ENCODE measurements at places on chromosomes 2 and 18.
A peak's percentile ranks its signal among the peaks of the same experiment; 100 is the strongest.

DNA sequence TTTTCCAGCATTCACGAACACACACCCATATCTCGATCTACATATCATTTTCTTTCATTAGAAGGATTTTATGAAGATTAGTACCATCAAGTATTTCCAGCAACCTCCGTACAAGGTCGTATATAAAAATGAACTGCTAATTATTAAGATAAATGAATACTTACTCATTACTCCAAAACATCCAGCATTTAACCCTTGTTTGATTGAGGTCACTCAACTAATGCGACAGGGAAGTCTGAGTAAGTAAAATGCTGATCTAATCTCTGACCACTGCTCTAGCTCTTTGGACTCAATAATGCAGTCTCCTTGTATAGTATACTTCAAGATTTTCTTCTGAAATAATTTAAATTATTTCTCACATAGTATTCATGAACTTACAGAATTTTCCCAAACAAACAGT, 2.0 kb downstream of the ABHD3 start:
- DNase-seq = peak; percentile 25

- DNase-seq = peak; percentile 54
Measured at GRCh38 chr2:226334981-226335720, 464.5 kb downstream of the IRS1 start.

DNA sequence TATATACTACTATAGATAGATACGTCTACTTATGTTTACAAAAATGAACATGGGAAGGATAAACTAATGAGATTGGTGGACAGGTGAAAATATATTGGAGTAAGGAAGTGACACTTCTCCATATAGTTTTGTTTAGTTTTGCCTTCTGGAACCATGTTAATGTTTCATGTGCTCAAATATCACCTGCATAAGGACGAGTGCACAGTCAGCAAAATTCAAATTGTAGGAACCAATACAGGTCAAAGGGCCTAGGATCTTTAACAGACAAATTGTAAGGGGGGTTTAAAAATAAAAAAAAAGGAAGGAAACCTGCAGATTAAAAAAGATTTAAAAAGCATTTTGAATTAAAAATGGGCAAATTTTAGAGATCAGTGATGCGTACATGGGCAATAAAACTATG, 104.6 kb downstream of the CCBE1 start:
- no peak for DNase-seq

DNA sequence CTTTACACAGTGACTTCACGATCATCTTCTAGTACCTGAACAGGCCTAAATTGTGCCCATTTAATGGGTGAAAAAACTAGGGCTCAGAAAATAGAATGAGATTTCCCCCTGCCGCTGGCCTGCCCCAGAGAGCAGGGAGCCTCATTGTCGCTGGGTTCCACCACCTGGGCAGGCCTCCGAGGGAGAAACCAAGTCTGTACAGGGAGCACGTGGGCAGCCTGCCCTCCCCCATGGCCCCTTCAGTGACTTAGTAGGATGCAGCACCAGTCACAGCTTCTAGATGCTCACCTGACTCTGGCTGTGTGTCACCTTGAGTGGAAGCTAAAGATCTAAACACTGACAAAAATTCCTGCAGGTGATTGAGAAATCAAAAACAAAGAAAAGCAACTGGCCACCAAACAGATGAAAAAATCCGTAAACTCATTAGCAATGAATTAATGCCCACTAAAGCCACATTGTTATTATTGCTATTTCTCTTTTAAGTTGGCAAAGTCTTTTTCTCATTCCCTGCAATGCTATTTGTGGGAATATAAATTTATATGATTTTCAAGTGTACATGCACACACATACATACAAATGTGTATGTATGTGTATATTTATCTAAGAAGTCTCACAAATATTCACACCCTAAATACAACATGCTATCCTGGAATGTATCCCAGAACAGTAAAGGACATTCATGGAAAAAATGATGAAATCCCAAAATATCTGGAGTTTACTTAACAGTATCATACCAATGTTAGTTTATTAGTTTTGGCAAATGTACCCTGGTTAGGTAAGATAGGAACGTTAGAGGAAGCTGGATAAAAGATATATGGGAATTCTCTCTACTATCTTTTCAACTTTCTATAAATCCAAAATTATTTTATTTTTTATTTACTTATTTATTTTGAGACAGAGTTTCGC, 18.7 kb upstream of the ASPRV1 start:
- peak; percentile 67 for DNase-seq

GRCh38 chr2:215002500-215002899, 135.9 kb downstream of the ABCA12 start:
- DNase-seq = peak; percentile 57

GRCh38 chr18:63186520-63187222, 132.9 kb downstream of the BCL2 start:
- no peak for DNase-seq

GRCh38 chr2:124283096-124283495, 258.0 kb downstream of the CNTNAP5 start:
- DNase-seq = peak; percentile 53

DNA sequence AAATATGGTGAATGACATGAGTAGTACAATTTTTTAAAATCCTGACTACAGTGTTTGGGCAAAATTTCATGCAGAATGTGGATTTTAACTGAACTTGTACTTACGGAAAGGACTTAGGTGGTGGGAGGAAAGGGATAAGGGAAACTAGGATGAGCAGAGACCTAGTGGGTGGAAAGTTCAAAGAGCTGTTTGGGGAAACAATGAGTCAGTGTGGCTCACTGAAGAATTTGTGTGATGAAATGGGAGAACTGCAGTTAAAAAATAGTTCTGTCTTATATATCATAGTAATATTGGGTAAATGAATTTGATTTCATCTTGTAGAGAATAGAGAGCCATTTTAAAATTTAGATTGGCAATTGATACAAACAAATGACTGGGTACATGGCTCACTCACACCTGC, 220.1 kb upstream of the CTAGE1 start:
- DNase-seq = peak; percentile 70

DNA sequence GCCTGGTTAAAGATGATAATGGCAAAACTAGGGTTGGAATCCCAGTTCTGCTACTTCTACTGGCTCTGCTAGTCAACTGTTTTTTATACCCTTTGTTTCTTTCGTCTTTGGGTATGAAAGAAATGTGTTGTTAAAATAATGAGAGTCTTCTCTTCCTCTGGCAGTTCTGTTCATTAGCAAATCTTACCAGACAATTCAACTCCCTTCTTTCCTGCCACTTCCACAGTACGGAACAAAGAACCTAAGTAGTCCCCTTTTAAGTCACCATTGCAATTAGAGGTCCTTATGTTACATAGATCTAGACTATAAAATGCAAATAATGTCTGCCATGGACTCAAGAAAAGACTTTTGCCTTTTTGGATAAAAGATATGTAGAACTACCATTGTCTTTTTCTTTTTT, 134.1 kb downstream of the RND3 start:
- DNase-seq = no peak

DNA sequence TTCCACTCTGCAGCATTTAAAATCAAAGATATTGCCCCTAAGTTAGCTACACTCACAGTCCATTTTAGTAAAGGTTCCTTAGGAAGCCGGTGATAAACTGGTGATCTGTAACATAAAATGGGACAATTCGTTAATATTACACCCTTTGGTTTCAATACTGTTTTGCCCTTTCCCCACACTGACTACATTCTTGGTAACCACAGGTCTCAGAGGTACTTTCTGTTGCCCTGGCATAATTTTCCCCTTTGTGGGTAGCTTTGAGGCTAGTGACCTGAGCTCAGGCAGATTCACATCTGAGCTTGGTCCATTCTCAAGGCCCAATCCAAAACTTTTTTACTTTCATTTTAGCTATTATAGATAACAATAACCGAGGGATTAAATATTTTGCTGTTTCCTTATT, 32.9 kb upstream of the CSRNP3 start:
- DNase-seq = no peak

DNA sequence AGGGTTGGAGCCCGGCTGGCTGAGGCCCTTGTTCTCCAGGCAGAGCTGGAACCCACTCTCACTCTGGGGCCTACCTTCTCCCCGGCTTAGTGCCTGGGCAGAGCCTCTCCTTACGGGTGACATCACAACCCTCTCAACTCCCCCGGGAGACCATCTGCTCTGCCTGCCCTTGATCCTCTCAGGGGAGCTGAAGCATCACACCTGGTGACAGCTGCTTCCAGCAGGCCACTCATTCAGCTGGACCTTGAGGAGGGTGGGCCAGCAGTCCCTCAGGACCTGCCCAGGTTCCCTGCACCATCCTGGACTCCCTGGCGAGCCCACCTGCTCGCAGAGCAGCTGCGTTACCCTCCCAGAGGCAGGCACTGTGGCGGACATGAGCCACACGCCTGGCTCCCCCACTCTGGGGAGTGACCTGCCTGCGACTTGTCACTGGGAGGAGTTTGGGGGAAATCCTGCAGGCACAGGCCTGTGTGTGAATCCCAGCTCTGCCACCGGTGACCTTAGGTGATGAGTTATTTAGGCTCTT, 13.1 kb downstream of the HS6ST1 start:
- no peak for DNase-seq

- peak; percentile 3 for DNase-seq
Measured at GRCh38 chr18:5546660-5547059, 2.9 kb upstream of the EPB41L3 start.

- no peak for DNase-seq
Measured at GRCh38 chr2:189566046-189566445, 14.5 kb downstream of the SLC40A1 start.

DNA sequence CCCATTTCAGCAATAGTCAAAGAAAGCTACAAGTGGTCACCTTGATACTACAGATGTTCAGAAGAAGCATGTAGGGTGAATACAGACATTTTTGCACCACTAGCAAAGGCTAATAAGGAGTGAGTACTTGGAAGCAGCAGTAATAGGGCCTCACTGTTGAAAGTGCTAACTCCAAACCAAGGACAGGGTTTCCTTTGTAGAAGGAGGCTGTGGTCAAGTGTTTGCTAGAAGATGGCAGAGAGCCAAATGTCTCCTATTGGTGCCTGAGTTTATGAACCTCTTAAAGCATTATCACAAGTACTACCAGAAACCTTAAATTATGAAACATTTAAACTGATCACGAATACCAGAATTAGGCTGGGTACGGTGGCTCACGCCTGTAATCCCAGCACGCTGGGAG, 308.1 kb downstream of the ZEB2 start:
- peak; percentile 4 for DNase-seq

GRCh38 chr2:69943843-69944525, 17.4 kb downstream of the ASPRV1 start:
- DNase-seq = no peak

- no peak for DNase-seq
Measured at GRCh38 chr2:65388596-65389390, 43.6 kb downstream of the SPRED2 start.

- DNase-seq = no peak
Measured at GRCh38 chr18:38198956-38199355, 633.4 kb upstream of the CELF4 start.

GRCh38 chr2:206728277-206729199, 10.3 kb upstream of the DYTN start:
- peak; percentile 20 for DNase-seq
